ENCODE measurements at places on chromosomes 12 and 14. TPM values are rescaled to one million over a fixed set of nuclear protein-coding genes. Genes with fewer than 3 reads are reported as not detected.

LMO3 gene
- 0.39 TPM for total RNA-seq

AKAP5 gene
- total RNA-seq, result 0.20 TPM

LRP1-AS gene
- not detected for total RNA-seq

GPRC5D gene
- 0.13 TPM for total RNA-seq

DLGAP5 gene
- total RNA-seq, result 10.2 TPM

CLEC2D gene
- total RNA-seq, result 1.8 TPM

CRACR2A gene
- total RNA-seq, result 4.3 TPM

CCDC197 gene
- not detected for total RNA-seq

GPR68 gene
- 1.4 TPM for total RNA-seq

KCNA1 gene
- total RNA-seq, result not detected

WNT5B gene
- 69.2 TPM for total RNA-seq

CARMIL3 gene
- total RNA-seq, result 0.17 TPM

CLEC4A gene
- 0.07 TPM for total RNA-seq

CFAP54 gene
- total RNA-seq, result 1.8 TPM

NTS gene
- 0.39 TPM for total RNA-seq

FGF6 gene
- total RNA-seq, result not detected

CPNE6 gene
- total RNA-seq, result not detected

RIN3 gene
- total RNA-seq, result 6.9 TPM

ZC2HC1C gene
- 0.69 TPM for total RNA-seq

VTI1B gene
- total RNA-seq, result 80.2 TPM

ADAM20 gene
- total RNA-seq, result 2.4 TPM

RFLNA gene
- 5.7 TPM for total RNA-seq

ACSM4 gene
- not detected for total RNA-seq

BEST3 gene
- total RNA-seq, result not detected

METTL17 gene
- total RNA-seq, result 24.9 TPM

PROX2 gene
- not detected for total RNA-seq

POTEG gene
- total RNA-seq, result not detected

CAMKK2 gene
- total RNA-seq, result 36.0 TPM

PTMS gene
- total RNA-seq, result 47.1 TPM

SYCP3 gene
- total RNA-seq, result 0.33 TPM

Measured in smooth muscle cell of the pulmonary artery (primary cell).